ENCODE measurements at places on chromosomes 12 and 14.

- no peak for DNase-seq
Observed at GRCh38 chr12:132925597-132926414, 30.3 kb downstream of the ZNF605 start.

DNA sequence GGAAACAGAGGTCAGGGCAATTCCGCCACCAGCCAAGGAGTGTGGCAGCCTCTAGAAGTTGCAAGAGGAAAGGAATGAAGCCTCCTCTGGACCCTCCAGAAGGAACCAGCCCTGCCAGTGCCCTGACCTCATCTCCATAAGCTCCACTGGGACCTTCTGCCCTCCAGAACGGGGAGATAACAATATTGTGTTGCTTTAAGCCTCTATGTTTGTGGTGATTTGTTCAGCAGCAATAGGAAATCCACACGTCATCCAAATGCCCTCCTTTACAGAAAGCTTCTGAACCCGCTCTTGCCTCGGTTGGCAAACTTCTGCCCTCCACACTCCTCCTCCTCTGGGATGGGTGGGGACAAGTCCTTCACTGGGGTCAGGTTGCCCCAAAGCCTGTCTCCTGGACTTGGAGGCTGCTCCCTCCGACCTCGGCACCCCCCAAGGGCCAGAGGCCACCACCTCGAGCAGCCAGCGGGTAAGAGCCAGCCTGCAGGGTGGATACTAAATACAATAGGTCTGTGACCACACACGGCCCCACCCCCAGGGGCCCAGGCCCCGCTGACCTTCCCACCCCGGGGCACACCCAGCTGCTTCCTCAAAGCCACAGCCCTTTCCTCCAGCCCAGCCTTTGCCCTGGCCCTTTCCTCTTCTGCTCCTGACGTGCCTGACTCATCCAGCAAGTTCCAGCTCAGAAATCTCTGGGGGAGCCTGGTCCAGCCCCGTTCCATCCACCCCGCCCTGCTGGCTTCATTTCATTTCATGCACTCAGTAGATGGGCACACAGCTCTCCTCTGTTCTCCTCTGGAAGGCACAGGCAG lies 58.7 kb upstream of the NCOR2 start:
- DNase-seq: no peak

DNA sequence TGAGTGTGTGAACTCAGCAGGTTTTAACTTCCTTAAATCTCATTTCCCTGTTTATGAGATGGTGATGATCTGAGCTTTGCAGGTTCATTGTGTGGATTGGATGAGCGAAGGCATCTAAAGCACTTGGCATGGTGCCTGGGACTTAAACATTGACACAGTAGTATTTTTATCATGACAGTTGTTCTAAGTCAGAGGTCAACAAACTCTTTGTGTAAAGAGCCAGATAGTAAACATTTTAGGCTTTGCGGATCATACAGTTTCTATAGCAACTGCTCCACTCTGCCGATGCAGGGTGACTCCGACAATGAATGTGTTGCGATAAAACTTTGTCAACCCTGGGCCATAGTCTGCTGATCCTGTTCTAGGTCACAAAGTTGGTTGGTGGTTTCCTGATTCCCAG lies 25.2 kb downstream of the SLC24A4 start:
- DNase-seq: no peak

- DNase-seq: peak; percentile 44
Observed at GRCh38 chr12:53743266-53744129, 8.3 kb downstream of the CISTR start.

- DNase-seq: no peak
Observed at GRCh38 chr14:61611880-61612630, 83.3 kb upstream of the HIF1A start.

Data from T-helper 2 cell (primary cell).